ENCODE measurements at places on chromosomes 11 and 22. TPM values are rescaled to one million over a fixed set of nuclear protein-coding genes. Genes with fewer than 3 reads are reported as not detected.

GRCh38 chr11:22666325-22666687 is at the start of gene GAS2:
Gene GAS2 (plus strand): TSS chr11:22666611. CDS start chr11:22674870, 8,259 bp downstream.
- DNase-seq, result peak; percentile 57

DNA sequence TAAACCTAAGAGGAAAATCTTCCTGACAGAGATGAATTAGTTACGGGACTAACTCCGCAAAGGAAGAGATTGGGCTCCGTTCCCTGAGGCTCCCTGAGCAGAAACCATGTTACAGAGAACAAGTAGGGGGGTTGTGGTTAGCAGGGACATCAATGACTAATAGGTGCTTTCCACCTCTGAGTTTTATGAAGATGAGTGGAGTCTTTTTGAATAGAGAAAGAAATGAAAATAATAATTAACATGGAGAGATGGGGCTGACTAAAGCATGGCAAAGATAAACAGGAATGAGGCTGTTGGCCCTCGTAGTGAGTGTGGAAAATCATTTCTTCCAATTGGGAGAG is 47.5 kb upstream of the PICALM start:
- DNase-seq, result no peak

DNA sequence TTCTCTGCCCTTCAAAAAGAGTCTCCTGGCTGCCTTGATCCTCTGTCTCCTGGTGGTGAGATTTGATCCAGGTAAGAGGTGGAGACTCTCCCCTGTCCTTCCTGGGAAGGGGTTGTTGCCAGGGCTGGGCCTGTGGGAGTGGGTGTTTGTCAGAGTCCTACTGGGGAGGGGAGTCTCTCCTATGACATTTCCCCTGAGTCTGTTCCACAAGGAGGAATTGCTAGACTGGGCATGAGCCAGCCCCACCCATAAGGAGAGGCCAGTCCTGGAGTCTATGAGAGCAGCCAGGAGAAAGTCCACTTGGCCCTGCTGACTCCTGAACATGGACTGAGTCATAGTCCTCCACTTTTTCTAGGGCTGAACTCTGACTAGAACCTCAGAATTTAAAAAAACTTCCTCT is 7.4 kb downstream of the PEX26 start:
- DNase-seq, result peak; percentile 79

DNA sequence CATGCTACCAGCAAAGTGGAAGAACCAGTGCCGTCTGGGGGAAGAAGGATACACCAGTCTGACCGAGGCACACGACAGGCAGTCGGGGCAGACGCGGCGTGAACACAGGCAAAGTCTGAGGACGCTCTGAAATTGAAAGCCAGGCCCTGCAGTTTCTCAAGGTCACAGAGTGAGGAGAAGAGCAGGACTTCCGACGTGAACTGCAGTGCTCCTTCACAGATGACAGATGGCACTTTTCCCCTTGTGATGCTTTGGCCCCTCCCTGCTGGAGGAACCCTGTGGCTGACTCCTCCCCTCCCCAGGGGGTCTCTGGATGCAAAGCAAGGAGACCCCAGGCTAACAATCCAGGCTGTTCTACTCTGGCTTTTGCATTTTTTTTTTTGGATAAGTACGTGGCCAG is 19.6 kb upstream of the JAM3 start:
- DNase-seq, result no peak

DNA sequence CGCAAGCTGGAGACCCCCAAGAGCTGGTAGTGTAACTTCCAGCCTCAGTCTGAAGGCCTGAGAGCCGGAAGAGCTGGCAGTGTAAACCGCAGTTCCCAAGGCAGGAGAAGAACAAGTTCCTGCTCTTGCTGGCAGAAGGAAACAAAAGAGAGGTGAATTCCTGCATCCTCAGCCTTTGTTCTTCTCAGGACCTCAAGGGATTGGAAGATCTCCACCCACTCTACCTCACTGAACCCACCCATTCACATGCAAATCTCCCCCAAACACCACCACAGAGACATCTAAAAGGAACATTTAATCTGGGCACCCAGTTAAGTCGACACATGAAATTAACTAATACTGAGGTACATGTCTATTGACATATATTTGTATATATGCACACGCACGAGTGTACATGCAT is 1310.3 kb downstream of the TBC1D22A start:
- no peak for DNase-seq

DNA sequence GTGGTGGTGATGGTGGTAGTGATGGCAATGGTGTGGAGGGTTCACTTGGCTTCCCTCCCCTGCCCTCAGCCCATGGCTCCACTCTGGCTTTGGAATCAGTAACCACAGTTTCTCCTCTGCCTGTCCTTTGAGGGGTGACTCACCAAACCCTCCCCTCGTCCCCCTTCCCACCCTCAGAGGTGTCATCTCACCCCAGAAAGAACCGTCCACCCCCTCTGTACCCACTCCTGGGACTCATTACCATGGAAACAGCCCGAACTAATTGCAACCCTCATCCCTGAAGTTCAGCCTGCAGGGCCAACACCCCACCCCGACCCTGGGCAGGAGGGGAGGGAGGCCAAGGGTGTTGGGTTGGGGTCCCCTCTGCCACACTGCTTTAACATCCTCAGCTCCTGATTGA is 26.6 kb downstream of the PHLDB1 start:
- no peak for DNase-seq

DNA sequence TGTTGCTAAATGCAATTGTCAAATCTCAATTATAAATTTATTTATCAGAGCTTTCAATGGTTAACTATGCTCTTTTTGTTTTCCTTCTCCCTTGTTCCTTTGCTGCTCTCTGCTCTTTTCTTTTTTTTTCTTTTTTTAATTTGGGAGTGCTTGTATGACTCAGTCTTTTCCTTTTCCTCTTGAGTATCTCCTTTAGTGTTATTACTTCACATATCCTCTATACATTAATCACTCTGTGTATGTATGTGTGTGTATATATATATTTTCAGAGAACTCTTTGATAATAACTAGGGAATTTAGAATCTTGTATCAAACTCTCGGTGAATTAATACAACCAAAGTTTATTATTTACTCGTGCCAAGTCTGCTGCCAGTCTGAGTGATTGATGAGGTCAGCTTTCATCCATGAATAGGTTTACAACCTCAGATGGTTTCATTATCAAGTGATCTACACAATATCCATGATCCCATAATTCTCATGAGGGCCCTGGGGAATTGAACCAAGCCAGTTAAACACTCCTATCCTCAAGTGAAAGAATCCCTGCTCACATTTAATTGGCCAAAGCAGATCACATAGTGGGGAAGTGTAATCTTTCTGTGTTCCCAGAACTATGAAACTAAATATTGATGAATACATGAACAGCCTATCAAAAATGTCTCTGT is 743.4 kb upstream of the CNTN5 start:
- DNase-seq, result no peak

- no peak for DNase-seq
These were observed 35.9 kb downstream of the MUC6 start for GRCh38 chr11:1000357-1001278.

GRCh38 chr11:70763606-70764005 is 365.3 kb downstream of the CTTN start:
- no peak for DNase-seq

GRCh38 chr11:42646959-42647358 is 664.8 kb upstream of the API5 start:
- DNase-seq, result no peak

GRCh38 chr22:26889802-26890201 is 232.4 kb downstream of the MIAT start:
- DNase-seq, result no peak

- DNase-seq, result peak; percentile 63
These were observed 91.0 kb downstream of the FEZ1 start for GRCh38 chr11:125404811-125405790.

DNA sequence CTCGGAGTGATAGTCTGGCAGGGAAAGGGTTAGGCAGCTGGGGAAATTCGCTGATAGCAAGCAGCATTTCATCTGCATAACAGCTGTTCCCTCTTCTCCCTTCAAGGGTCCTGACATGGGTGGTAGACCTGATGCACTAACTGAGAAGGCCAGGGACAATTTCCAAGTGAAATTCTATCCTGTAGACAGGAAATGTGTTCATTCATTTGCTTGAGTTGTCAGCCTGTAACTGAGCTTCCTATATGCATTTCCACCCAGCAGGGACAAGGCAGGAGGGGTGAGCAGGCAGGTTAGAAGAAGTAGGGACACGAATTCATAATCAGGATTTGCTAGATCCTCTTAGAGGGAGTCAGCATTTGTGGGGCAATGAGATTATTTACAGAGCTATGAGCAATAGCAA is 154.3 kb upstream of the NCAM1 start:
- no peak for DNase-seq

DNA sequence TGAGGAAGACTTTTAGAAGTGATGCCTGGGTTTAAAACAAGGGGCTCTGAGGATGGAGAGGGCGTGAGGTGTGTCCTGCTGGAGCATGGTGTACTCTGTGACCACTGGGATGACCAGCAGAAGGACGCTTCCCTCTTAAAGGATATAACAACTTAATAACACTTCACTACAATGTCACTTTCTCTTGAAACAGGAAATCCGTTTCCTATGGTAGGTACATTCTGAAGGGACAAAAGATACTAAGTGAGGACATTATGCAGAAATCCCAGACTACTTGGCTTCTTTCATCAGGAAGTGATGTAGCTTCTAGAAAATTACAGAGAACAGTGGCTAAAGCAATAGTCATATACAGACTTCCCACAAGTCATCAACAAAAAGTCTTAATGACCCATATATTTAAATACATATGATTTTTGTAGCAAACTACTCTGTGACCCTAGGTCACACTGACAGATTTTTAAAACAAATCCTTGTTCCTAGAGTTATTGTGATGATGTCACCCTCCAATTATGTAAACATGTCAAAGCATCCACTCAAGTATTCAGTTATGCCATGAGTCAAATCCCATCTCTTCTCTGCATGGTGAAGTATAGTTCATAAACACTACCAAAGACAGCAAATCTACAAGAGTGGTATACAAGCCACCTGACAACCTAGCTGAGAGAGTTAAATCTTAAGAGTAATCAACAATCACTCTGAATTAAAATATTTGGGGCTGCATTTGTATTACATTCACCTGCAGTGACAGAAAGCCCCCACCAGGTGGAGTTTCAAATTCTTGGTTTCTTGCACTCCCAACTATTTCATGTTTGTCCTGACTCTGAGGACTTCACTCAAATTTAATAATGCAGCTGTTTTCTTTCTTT is 32.8 kb downstream of the PITPNB start:
- no peak for DNase-seq

GRCh38 chr11:6402061-6402470 is 11.8 kb downstream of the SMPD1 start:
- no peak for DNase-seq

DNA sequence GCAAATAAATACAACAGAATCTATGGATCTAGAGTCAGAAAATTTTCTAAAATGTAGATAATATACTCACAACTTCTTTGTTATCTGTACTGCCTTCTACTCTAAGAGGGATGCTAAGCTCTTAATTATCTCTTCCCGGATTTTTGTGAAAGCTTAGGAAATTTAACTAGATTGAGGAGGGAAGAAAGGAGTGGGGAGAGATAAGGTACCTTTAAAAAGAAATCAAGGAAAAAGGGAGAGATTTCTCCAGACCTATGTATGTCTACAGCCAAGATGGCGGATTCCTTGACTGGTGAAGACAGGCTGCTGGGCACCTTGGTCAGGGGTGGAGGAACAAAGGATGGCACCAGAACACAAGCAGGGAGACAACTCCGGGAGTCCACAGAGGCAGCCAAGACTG is 23.0 kb downstream of the ZNF280B start:
- no peak for DNase-seq

- DNase-seq, result no peak
These were observed 7.2 kb upstream of the EHD1 start for GRCh38 chr11:64885367-64886286.

- no peak for DNase-seq
These were observed 138.4 kb upstream of the DDI1 start for GRCh38 chr11:103898065-103898464.

DNA sequence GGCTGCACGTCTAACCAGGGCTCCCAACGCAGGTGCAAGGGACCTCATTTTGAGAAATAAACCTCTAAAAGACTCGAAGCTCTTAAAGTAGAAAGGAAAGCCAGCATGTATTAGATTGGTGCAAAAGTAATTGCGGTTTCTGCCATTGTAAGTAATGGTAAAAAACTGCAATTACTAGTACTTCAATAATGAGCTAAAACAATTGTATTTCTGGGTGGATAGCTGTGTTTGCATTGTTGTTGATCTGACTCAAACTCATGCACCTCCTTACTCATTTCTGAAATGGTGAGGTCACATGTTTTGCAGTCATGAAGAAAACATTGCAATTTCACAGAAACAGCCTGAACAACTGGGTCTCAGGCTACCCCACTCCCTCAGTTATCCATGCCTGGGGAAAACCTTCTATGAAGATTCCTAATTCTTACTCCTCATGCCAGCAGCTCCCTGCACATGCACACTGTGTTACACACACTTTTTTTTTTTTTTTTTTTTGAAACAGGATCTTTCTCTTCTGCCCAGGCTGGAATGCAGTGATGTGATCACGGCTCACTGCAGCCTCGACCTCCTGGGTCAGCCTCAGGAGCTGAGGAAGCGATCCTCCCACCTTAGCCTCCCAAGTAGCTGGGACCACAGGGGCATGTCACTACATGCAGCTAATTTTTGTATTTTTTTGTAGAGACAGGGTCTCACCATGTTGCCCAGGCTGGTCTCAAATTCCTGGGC is 24.6 kb downstream of the VWCE start:
- DNase-seq, result no peak

Gene TREH
- 3.4 TPM for total RNA-seq

Gene SLC22A12
- total RNA-seq, result not detected

Gene PRR33
- total RNA-seq, result not detected

Gene DEPDC7
- 26.1 TPM for total RNA-seq

Gene GAS2
- total RNA-seq, result 34.2 TPM

Gene OR4D5
- not detected for total RNA-seq

Gene APOA4
- total RNA-seq, result 102 TPM

Data from left lobe of liver (tissue), 2 donors.